ENCODE measurements at places on chromosomes 1 and 21.

DNA sequence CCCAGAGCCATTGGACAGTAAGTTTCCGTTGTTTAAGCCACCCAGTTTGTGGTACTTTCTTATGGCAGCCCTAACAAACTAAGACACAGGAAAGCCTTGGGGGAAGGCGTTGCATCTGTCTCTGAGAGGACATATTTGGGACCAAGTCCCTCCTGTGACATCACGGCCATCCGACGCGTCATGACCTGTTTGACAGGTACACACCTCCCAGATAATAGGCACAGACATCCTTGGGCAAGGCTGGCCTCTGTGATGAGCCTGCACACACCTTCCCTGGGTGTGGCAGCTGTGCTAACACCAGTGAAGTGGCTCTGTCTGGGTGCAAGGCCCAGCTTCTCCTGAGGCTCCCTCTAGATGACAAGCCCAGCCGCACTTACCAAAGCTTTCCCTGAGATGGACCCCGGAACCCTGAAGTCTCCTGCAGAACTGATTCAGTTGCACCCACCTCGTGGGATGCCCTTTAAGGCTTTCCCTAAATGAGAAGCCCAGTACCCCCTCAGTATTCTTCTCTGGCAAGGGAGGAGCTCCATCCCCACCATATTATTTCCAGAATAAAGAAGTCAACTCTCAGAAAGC lies 136.5 kb downstream of the ZSCAN20 start:
- no peak for DNase-seq

DNA sequence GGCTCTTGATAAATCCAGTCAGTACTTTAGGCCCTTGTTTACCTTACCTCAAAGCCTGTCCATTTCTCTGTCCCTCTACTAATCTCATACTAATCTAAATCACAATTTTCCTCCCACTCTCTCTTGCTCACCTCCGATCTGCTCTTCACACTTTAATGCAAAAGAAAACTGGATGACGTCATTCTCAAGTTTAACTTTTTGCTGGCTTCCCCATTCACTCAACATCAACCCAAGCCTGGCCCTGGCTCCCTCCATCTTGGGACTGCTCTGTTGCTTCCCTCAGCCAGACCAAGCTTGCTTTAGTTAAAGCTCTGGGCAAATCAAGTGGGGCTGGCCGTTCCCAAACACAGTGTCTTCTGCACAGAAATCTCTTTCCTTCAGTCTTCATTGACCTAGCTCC lies 29.7 kb downstream of the COA6 start:
- DNase-seq, result no peak

DNA sequence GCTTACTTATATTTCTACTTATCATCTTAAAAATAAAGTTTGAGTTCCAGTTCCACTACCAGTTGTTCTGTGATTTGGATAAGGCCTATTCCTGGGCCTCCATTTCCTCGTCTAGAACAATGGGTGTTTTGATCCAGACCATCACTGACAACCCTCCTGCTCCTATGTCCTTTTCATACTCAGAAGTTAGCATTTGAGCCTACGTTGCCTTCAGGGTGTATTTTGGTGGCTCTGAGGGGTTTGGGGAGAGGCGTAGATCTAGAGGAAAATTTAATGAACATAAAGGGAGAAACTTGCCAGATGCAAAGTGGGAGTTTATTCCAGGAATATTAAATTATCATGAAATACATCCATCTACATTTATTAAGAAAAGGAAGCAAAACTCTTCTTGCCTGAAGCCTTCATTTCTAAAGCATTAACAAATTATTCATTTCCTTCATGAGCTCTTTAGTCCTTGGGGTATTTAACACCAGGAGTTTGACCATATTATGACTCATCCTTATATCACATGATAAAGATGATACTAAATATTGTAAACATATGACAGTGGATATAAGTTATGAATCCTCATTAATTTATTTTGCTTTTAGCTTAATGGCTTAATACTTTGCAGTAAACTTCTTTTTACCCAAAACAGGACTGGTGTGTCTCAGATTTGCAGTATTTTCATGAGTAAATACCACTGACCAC lies 47.2 kb upstream of the SYT14 start:
- no peak for DNase-seq

DNA sequence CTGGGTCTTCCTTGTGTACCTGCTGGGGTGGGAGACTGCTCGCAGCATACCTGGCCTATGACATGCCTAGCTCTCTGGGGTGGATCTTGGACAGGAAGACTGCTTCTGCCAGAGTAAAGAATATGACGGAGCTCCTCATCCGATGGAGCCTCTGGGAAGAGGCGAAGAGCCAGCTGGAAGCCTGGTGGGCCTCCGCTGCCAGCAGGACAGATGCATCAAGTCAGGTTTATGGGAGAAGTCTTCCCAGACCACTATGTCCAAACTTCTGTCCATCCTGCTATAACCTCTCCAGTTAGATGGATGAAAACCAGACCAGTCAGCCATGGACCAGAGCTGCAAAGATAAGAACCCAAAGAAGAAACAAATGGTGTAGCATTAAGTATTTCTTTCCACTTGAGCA lies 27.7 kb upstream of the NGF start:
- no peak for DNase-seq

- no peak for DNase-seq
These were observed 49.8 kb downstream of the ZBTB18 start for GRCh38 chr1:244100704-244101453.

DNA sequence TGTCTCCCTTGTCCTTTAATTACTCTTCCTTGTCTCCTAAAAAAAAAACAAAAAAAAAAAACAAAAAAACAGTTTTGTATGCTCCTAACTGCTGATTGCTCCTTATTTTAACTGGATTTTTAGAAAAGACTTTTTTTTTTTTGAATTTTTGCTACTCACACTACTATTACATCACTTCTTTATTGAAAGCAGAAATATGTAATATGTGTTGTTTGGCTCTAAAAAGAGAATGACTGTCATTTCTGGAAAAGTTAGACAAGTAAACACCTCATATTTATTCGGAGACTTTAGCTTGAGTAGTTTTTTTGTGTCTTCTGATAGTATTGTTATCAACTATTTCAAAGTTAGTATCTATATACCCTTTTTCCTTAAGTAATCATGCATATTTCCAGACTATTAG lies 855.0 kb downstream of the USP25 start:
- DNase-seq, result no peak

- no peak for DNase-seq
These were observed 122.7 kb downstream of the TGFBR3 start for GRCh38 chr1:91763252-91763651.

GRCh38 chr21:32476661-32477423 lies 64.3 kb downstream of the EVA1C start:
- no peak for DNase-seq

DNA sequence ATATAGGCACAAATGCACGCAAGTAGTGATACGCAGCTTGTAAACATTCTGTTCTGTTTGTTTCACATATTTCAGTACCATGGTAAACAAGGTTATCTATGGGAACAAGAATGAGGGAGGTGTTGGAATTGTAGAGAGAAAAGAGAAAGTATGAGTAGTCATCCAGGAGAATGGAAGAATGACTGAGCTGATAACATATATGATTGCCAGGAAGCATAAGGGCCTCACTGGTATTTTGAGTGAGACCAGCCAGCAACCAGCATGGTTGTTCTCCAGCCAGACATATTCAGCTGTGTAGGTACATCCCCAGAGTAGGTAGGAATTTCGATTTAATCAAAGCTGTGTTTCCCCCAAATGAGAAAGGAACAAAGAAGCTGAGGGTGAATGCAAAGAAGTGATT lies 58.9 kb upstream of the ARTN start:
- DNase-seq, result no peak

DNA sequence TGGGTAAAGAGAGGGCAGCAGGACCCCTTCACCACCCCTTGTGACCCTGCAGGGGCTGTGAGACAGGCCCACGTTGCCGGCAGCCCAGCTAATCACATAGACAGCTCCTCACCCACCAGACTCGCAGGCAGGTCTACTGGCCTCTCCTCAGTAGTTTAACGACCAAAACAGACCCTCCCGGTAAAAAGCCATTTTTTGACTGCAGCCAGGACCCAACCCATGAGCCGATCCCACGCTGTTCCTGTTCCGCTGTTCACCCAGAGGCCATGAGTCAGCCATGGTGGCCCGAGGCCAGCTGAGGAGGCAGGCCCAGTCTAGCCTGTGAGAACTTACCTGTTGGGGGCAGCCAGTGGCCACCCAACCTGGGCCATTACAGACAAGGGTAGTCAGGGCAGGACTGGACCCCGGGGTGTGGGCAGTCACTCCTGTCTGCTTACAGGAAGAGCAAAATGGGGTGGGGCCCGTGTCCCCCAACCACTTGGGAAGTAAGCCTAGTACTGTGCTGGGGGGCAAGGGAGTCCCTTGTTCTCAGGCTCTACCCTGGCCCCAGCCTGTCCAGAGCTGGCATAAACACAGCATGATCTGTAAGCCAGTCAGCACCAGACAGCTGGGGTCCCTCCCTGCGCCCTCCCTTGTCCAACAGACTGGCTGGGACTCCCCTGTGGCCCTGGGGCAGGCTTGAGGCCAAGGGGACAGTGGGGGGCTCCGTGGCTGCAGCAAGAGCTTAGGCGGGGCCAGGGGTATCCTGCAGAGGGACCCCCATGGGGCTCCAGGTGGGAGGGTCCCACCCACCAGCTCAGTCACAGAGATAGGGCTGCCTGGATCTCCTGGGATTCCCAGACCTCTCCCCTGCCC lies 61.9 kb downstream of the WNT9A start:
- no peak for DNase-seq

DNA sequence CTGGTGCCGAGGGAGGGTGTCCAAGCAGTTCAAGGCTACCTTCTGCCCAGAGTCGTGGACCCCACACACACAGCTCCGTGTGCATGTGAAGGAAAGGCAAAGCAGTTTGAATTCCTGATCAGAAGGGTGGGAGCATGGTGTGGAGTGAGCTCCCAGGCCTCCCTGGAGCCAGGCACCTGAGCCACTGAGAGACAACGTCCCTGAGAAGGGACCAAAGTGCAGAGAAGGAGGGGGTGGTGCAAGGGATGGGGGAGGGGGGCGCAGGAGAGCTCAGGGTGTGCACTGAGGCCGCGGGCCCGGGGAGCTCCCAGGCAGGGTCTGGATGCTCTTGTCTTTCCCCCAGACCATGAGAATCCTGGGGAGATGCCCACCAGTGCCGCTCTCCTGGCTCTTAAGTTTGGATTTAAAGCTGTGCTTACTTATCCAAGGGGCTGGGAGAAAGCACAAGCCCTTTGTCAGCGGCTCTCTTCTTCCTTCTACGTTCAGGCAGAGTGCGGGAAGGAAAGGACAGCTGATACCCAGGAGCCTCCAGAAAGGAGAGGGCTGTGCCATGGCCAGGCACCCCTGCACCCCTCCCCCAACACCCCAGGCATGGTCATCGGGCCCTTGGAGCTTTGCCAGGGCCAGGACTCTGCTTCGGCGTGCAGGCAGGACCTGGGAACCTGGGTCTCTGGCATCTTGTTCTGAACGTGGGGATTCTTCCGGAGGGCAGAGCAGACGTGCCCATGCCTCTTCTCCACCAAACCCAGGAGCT lies 24.1 kb downstream of the ACTA1 start:
- DNase-seq, result no peak

DNA sequence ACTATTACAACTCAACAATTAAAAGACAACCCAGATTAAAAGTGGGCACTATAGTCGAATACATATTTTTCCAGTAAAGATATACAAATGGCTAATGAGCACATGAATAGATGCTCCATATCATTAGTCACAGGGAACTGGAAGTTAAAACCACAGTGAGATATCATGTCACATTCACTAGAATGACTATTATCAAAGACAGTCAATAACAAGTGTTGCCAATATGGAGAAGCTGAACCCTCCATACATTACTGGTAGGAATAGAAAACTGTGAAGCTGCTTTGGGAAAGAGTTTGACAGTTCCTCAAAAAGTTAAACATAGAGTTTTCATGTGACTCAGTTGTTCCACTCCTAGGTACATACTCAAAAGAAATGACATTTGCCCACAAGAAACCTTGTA lies 30.6 kb upstream of the MRPS6 start:
- no peak for DNase-seq

DNA sequence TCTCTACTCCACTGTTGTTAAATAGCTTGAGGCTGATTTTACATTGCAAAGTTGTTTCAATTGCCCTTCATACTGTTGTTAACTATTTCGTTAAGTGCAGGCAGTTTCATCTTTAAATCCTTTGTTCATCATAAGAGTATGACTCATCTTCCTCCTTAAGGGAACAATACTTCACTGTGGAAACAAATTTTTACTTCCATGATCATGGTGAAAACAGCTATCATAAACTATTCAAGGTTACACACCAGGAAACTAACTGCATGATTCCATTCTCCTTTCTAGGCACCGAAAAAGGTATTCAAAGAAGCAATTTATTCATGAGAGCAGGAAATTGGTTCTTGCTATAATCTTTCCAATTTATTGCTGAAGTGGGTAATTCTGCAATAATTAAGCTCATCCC lies 593.2 kb downstream of the LRRIQ3 start:
- no peak for DNase-seq

- no peak for DNase-seq
These were observed 30.5 kb downstream of the TMEM53 start for GRCh38 chr1:44643721-44644334.

DNA sequence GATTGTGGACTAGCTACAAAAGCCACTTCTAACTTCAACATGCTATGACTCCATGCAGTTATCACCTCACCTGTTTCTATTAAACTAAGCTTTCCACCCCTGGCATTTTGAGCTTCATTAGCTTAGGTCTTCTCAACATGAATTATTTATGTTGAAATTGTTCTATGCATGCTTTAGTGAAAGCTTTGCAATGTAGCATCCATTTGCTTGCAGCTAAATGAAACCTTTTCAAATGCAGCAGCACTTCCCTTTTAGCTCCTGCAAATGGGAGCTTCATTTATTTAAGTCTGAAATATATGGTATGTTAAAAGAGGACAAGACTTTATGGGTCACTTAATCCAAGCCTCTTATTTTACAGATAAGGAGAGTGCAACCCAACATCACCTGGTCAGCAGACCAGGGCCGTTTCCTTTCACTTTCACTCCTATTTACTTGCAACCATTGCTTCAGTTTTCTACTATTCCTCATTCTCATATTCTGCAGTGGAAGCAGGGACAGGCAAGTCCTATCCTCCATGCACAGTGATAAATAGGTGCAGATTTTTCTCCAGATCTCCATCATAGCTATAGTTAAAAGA lies 56.4 kb upstream of the SAMSN1 start:
- no peak for DNase-seq

- DNase-seq, result no peak
These were observed 28.2 kb downstream of the PRDM2 start for GRCh38 chr1:13728091-13728715.

- no peak for DNase-seq
These were observed 20.8 kb downstream of the MAB21L3 start for GRCh38 chr1:116131866-116132605.

DNA sequence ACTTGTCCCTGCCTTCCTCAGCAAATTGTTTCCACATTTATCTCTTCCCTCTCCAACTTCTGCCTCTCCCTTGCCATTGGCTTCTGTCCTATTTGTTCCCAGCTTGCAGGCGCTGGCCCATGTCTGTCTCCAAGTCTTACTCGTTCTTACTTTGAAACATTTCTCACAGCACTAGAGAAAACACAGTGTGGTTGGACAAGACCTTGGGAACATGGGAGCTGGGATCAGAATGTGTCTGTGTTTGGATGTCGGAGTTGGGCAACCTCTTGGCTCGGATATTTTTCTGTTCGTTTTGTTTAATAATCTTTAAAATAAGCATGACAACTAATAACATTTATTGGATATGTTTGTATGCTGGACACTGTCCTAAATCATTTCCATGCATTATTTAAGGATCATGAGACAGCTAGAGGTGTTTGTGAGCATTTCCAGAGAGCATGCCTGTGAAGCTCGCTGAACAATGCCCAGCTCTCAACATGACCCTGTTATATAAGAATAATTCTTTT lies 5.9 kb upstream of the BRWD1 start:
- DNase-seq, result no peak

Data from stimulated activated CD4-positive, alpha-beta T cell treated with anti-CD3 and anti-CD28 coated beads, Interleukin-4, amount 100 ng/mL, for 48 hours (primary cell).